D721Med (cell line): ENCODE measurements at places on chromosomes 6 and 20.

- no peak for DNase-seq
Measured at GRCh38 chr6:84095156-84095555, 61.6 kb downstream of the MRAP2 start.

- no peak for DNase-seq
Measured at GRCh38 chr6:75300531-75300855, 15.9 kb upstream of the TMEM30A start.

- DNase-seq: no peak
Measured at GRCh38 chr6:146191166-146191565, 162.3 kb downstream of the GRM1 start.

DNA sequence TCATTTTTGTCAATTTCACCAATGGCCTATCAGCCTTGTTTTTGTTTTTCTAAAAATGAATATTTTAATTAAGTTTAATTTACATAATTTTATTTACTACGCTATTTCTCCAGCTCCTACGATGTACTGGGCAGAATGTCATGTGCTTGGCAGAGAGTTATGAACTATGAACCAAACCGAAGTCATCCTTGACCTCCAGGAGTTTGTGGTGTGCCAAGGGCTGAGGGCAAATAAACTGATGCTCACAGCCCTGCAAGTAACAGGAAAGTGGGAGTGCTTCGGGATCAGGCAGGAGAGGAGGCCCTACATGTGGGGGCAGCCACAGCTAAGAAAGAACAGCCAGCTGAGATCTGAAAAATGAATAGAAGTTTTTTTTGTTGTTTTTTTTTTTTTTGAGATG lies 38.6 kb downstream of the ZNF217 start:
- DNase-seq: no peak

- DNase-seq: no peak
Measured at GRCh38 chr6:45611491-45611890, 233.8 kb upstream of the SUPT3H start.

DNA sequence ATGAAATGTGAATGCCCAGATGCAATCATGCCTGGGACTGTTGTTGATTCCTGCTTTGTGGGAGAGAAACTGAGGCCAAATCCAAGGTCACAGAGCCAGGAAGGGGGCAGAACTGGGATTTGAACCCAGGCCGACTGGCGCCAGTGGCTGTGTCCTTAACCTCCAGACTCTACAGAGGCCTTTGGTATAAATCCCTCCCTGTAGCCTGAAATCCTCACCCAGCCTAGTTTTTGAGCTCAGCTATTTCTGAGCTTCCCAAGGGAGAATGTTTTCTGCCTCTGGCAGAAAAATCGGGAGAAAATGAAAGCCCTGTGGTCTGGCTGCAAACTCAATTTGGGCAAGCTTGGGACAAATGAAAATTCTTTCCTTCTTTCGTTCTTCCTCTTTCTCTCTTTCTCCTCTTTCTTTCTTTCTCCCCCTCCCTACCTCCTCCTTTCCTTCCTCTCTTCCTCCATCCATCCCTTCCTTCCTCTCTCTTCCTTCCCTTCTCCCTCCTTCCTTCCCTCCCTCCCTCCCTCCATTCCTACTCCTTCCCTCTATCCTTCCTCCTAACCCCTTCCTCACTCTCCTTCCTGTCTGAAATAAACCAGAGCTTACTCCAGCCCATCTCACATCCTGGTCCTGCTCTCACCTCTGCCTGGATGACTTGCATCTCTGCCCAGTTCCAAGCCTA lies 34.9 kb downstream of the SNAI1 start:
- no peak for DNase-seq

DNA sequence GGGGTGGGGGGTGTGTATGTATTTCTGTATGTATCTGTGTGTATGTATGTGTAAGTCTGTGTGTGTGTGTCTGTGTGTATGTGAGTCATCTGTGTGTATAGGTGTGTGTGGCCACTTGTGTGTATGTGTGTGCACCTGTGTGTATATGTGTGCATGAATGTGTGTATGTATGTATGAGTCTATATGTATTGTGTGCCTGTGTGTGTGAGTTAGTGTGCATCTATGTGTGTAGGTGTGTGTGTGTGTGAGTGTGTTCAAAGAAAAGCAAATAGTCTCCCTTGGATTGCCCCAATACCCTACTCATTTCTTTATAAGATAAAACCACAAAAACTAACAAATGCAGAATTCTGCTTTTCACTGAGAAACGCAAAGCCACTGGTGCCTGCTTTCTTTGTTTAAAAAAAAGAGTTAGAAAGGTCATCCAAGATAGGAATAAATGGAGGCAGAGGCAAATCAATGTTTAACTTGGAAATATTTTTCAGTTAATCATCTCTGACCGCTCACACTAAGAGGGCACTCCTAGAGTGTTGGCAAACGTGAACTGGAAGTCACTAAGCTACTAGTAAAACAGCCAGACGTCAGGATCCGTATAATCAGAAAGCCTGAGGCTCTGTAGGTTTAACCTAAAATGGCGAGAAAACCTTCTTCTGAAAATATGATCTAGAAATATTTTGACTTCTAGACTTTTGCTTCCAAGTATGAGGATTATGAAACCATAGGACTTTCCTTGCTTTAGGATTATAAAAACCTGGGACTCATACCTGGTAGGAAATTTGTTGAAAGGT lies 37.4 kb upstream of the JAG1 start:
- no peak for DNase-seq

DNA sequence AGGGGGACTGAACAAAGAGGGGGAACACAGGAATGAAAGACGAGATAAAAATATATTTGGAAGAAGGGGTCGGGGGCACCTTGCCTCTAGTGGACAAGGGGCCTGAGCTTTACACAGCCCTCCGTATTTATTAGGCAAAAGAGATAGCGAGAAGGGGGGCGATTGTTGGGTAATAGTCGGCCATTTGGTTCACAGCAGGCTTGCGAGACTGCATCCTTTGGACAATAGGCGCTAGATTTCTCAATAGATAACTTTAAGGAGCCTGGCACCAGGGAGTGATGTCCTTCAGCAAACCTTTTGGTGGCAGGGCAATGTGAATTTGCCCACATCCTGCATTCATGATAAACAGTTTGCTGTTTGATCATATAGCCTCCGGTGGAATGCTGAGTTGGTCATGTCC lies 3.0 kb upstream of the NANP start:
- DNase-seq: no peak

- no peak for DNase-seq
Measured at GRCh38 chr20:49951151-49951550, 15.0 kb downstream of the RNF114 start.

DNA sequence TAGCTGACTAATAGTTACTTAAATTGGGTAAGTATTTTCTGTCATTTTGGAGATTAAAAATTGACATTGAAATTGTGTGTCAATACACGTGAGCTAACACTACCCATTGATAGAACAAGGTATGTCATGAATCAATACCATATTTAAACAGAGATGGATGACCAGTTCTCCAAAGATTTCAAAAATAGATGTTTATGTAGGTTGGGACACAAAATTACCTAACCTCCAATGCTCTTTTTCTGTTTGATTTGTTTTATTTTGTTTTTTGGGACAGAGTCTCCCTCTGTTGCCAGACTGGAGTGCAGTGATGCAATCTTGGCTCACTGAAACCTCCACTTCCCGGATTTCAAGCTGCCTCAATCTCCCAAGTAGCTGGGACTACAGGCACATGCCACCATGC lies 1491.7 kb downstream of the GRIK2 start:
- no peak for DNase-seq

- no peak for DNase-seq
Measured at GRCh38 chr20:20849161-20849560, 136.7 kb upstream of the RALGAPA2 start.

DNA sequence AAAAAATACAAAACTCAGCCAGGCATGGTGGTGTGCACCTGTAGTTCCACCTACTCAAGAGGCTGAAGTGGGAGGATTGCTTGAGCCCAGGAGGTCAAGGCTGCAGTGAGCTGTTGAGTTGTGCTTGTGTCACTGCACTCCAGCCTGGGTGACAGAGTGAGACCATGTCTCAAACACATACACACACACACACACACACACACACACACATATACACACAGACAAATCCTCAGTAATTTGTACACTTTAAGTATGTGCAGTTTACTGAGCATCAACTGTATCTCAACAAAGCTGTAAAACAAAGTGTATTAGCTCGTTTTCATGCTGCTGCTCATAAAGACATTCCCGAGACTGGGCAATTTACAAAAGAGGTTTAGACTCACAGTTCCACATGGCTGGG lies 7.3 kb downstream of the TFB1M start:
- DNase-seq: no peak

DNA sequence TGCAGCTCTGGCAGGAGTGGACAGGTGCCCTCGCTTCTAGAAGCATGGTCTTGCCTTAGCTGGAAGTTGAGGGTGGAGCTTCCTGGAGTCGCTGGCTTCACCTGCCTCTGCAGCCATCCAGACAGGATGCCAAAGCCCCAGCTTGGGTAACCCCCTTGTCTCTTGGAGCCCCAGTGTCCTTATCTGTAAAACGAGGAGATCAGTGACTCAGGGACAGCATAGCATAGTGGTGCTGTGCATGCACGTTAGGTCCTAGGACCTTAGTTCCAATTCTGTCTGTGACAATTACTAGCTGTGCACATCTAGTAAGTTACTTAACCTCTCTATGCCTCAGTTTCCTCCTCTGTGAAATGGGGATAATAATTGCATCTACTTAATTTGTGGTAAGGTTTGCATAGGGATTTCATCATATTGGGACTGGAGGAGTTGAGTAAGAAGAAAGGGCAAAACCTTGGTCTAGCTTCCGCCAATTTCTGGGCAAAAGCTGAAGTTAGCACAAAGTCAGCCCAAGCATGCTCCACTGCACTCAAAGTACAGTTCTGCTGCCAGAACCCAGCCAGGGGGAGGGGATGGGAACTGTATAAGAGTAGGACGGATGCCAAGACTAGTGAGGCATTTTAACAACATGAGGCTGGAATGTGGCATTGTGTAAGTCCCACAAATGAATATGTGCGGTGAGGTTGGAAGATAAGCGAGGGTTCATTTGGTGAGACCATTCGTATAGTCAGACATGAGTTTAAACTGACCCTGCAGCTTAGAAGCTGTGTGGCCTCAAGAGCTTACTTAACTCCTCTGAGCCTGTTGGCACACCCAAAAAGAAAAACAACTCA lies 24.5 kb downstream of the TOX2 start:
- no peak for DNase-seq

- DNase-seq: no peak
Measured at GRCh38 chr6:140663772-140664171, 1289.3 kb upstream of the CITED2 start.

DNA sequence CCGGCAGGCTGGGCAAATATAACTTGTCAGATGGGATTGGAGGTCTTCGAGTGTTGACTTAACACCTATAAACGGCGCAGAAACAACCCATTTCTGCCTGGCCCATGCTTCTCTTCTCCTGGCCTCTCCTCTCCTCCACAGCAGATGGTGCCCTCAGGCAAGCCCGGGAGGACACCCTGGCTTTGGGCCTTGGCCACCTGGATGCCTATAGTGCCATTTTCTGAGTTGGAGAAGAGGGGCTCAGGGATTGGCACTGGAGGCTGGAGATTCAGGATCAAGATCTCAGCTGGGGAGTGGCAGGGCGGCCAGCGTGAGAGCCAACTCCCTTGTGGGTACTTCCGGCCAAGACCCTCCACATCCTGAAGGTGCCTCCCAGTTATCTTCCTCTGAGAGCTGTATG lies 211.9 kb upstream of the PMEPA1 start:
- DNase-seq: no peak

DNA sequence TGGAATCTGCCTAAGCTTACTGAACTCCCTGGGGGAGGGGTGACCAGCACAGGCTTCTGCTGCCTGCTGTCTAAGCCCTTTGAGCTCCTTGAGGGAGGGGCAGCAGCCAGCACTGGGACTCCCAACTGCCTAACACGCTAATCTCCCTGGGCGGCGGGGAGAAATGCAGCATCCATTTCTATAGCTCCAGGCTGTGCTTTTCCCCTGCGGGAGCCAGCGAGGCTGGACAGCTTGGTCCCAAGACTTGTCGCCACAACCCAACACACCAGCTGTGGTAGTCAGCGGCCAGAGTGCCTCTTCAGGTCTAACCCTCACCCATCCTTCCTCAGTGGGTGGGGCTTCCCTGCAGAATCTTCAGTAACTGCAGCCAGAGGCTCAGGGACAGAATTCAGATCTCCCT lies 64.6 kb downstream of the VGLL2 start:
- no peak for DNase-seq

GRCh38 chr6:31270788-31271640 lies 878 bp downstream of the HLA-C start:
- no peak for DNase-seq

DNA sequence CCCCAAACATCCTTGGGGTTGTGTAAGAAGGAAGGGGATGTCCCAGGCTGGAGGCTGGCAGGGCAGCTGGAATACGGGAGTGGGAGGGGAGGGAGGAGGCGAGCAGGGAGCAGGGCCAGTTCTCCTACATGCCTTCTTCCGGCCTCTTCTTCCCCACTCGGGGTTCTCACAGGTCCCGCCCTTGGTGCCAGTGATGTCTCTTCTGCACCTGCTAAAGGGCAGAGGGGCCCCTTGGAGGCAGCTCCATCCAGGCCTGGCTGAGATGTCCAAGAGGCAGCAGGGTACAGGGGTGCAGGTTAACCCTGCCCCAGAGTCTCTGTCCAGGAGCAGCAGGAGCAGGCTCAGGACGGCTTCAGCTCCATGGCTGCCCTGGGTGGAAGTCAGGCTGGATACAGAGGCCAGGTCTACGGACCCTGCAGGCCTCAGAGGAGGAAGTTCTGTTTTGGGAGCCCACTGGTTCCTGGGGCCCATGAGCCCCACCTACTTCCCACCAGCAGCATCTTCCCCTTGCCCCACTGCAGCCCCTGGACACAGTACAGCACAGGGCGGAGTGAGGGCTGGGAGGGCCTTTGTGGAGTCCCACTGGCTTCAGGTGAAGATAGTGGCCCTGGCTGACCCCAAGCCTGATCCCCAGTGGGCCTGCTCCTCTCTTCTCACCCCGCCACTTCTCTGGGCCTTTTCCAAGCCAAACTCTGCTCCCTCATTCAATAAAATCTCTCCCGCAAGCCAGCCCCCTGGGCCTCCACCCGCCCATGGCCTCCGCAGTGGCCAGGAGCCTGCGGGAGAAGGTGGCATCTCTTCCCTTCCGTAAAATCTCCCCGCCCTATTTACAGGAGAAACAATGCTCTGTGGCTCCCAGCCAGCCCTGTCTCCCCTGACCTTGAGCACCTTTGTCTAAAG lies 60.4 kb downstream of the YTHDF1 start:
- DNase-seq: no peak

- DNase-seq: no peak
Measured at GRCh38 chr20:46990017-46990595, 95.5 kb downstream of the EYA2 start.

GRCh38 chr20:44188752-44189151 lies 1.8 kb upstream of the JPH2 start:
- DNase-seq: no peak

DNA sequence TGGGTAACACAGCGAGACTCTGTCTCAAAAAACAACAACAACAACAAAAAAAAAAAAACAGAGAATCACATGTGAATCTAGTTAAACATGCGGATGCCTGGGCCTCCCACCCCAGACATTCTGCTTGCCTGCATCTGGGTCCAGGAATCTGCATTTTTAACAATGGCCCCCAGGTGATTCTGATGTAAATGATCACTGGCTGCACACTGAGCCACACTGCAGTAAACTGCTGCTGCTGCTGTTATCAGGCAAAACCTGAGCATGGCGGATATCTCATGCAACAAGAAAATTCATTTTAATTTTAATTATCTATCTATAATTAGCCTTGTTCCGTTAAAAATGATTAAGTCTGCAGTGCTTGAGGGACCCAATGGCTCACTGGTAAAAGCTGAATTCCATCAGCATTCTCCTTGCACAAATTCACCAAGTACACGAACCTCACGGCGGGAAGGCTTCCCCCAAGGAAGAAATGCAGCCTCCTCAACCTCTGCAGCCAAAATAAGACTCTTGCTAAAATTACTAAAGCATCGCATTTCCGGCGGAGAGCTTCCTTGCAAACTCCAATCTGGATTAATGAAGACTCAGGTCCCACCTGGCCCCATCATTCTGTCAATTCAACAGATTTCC lies 81.6 kb upstream of the SNX9 start:
- no peak for DNase-seq
